ENCODE measurements at places on chromosomes 1 and 21.

DNA sequence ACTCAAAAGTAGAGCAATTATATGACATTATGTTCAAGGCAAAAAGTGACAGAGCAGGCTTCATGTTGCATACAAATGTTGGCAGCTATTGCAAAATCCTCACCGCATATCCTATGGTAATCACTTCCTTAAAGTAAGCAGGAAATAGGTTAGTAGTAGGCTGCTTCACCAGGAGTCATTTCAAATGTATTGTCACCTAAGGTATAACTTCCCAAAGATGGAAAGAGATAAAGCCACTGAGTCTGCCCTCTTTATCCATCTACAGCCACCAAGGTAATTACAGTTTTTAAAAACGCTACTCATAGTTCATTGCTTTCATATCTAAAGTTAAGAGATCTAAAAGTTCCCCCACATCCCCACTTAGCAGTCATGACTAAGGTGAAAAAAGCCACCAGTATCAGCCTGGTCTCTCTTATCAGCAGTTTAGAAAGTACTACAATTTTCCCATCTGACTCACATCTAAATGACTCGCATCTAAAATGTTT is 31.6 kb upstream of the UBE2U start:
- DNase-seq: no peak

- no peak for DNase-seq
Observed at GRCh38 chr1:32962248-32962896, 2.2 kb downstream of the RNF19B start.

GRCh38 chr1:65590279-65590678 is 169.8 kb downstream of the LEPR start:
- no peak for DNase-seq

- DNase-seq: no peak
Observed at GRCh38 chr1:64659478-64660138, 85.3 kb upstream of the RAVER2 start.

All from stimulated activated CD4-positive, alpha-beta T cell treated with anti-CD3 and anti-CD28 coated beads, Interleukin-1b, Interleukin-23, amount 100 ng/mL, for 1 hour (primary cell).